Natural killer cell (primary cell): ENCODE measurements at places on chromosomes 2 and 18.

GRCh38 chr2:144310484-144310883, 209.4 kb downstream of the ZEB2 start:
- DNase-seq = no peak

- DNase-seq = no peak
Measured at GRCh38 chr2:189574793-189575475, 5.7 kb downstream of the SLC40A1 start.

- DNase-seq = no peak
Measured at GRCh38 chr18:79615586-79615985, 64.0 kb upstream of the CTDP1 start.

GRCh38 chr2:26448651-26449050, 29.3 kb downstream of the OTOF start:
- no peak for DNase-seq

GRCh38 chr2:10346929-10347561, 44.3 kb downstream of the HPCAL1 start:
- DNase-seq = no peak

GRCh38 chr2:21468624-21469023, 344.9 kb downstream of the TDRD15 start:
- DNase-seq = no peak

DNA sequence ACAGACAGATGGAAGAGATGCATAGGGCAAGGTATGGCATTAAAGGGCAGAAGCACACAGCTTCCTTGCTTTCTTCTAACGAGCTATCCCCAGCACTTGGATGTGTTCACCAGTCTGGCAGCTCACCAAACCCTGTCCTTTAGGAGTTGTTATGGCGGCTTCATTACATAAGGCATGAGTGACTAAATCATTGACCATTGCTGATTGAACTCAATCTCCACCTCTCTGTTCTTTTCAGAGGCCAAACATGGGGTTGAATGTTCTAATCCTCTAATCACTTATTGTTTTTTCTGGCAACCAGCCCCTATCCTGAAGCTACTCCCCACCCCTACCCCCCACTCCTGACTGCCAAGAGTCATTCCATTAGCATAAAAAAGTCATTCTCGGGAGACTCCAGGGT, 301.8 kb downstream of the XIRP2 start:
- no peak for DNase-seq

DNA sequence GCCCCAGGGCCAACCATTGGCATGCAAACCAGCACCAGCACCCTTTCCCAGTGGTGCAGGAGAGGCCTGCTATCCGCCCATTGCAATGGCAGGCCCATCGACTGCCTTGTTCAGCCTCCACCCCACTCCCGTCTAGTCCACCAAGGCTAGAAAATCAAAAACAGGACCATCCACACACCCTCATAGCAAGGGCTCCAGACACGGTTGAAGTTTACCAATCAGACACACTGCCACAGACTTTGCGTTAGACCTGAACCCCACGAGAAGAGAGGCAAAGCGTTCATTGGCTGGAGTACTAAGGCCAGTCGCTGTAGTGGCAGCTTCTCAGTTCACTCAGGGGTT, 95.3 kb upstream of the TEX51 start:
- DNase-seq = no peak

- no peak for DNase-seq
Measured at GRCh38 chr2:178266445-178266844, 72.1 kb downstream of the OSBPL6 start.

DNA sequence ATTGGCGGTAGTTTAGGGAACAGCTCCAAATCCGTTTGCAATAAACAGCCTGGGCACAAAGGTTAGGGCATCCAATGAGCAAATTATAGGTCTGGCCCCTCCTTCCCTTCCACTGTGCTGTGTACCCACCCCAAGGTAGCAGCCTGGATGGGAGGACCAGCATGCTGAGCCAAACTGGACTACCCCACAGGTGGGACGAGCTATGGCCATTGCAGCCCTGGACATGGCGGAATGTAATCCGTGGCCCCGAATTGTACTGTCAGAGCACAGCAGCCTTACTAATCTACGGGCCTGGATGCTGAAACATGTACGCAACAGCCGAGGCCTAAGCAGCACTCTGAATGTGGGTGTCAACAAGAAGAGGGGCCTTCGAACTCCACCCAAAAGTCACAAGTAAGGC, 6.7 kb downstream of the AGBL5 start:
- DNase-seq = no peak

GRCh38 chr2:225030203-225030602, 12.1 kb downstream of the DOCK10 start:
- DNase-seq = peak; percentile 55

- no peak for DNase-seq
Measured at GRCh38 chr2:88003074-88003755, 13.1 kb downstream of the RNU2-63P start.

GRCh38 chr2:188132385-188132784, 159.3 kb upstream of the GULP1 start:
- no peak for DNase-seq

GRCh38 chr2:156182132-156182531, 150.4 kb downstream of the NR4A2 start:
- no peak for DNase-seq
